ENCODE measurements at places on chromosomes 3 and 15.

GRCh38 chr3:25397150-25397549 is 30.9 kb upstream of the RARB start:
- DNase-seq = no peak

DNA sequence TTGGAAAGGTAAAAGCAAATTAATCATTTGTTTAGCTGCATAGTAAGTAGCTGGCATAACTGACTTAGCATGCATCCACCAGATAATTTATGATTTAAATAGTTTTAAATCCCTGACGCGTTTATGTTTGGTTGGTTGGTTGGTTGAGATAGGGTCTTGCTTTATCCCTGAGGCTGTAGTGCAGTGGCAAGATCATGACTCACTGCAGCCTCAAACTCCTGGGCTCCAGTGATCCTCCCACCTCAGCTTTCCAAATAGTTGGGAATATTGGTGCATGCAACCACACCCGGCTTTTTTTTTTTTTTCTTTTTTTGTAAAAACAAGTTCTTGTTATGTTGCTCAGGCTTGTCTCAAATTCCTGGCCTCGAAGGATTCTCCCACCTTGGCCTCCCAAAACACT is 263.4 kb downstream of the MCTP2 start:
- DNase-seq = no peak

DNA sequence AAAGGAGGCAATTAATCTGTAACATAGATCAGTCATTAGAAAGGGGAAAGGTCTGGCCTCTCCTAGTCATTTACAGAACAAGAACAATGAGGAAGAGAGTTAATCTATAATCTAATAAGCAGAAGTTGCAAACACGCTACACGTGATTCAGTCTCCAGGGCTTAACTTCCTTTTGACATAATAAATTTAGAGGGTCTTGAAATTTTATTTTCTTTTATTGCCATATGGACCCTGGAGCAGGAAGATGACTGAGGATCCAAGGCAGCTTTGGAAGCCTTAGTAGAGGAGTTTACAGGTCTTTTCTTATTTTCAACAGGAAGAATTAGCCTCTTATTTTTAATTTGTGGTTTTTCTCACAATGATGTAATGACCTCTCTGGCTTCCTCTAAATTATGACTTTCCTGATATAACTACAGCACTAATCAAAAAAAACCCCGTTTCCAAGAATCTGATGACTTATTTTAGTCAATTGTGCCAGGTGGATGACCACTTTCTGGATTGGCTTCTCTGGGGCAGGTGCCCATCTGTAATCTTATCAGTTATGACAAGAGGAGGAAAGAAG is 32.2 kb downstream of the ADGRG7 start:
- no peak for DNase-seq

- no peak for DNase-seq
Measured at GRCh38 chr3:94525043-94525442, 462.2 kb downstream of the NSUN3 start.

GRCh38 chr15:100726421-100727190 is 124.2 kb downstream of the ASB7 start:
- DNase-seq = no peak

- DNase-seq = peak; percentile 80
Measured at GRCh38 chr15:78131295-78132061, at the start of gene CIB2. Gene CIB2 (minus strand): TSS chr15:78131445. CDS start chr15:78131215, 230 bp downstream.

DNA sequence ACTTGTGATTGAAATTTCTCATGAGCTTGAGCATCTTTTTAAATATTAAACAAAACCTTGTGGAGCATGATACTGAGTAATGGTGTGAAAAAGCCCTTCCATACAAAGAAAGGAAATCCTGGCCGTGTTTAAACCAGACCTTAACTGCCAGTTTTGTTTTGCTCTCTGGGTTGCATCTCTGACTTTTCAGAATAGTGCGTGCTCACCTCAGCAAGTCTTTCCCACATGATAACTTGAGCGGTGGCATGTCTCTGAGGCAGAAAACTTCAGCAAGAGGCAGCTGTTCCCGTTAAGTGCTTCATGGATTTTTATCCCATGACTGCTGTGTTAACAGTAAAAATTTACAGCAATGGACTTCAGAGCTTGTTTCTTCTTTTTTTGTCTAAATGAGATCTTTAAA is 393.3 kb downstream of the FEZF2 start:
- no peak for DNase-seq

GRCh38 chr3:143991713-143992112 is 20.1 kb downstream of the DIPK2A start:
- DNase-seq = no peak

- peak; percentile 50 for DNase-seq
Measured at GRCh38 chr15:63833021-63833696, 589 bp downstream of the HERC1 start.

DNA sequence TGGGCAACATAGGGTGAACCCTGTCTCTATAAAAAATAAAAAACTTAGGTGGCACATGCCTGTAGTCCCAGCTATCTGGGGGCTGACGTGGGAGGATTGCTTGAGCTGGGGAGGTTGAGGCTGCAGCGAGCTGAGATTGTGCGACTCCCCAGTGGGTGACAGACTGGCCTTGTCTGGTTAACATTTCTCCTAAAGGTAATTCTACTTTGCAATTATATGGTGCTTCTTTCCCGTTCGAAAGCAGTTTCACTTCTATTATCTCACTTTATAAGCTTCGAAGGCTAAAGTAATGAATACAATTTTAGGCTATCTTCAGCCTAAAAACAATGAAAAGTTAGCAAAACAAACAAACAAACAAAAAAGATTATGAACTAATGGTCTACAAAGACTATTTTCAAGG is 35.3 kb downstream of the COMMD2 start:
- no peak for DNase-seq

DNA sequence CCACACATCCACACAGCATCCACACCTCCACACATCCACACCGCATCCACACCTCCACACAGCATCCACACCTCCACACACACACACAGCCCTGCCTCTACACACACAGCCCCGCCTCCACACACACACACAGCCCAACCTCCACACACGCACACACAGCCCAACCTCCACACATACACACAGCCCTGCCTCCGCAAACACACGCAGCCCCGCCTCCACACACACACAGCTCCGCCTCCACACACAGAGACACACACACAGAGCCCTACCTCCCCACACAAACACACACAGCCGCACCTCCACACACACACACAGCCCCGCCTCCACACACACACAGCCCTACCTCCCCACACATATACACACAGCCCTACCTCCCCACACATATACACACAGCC is 4.7 kb downstream of the MESP1 start:
- no peak for DNase-seq

DNA sequence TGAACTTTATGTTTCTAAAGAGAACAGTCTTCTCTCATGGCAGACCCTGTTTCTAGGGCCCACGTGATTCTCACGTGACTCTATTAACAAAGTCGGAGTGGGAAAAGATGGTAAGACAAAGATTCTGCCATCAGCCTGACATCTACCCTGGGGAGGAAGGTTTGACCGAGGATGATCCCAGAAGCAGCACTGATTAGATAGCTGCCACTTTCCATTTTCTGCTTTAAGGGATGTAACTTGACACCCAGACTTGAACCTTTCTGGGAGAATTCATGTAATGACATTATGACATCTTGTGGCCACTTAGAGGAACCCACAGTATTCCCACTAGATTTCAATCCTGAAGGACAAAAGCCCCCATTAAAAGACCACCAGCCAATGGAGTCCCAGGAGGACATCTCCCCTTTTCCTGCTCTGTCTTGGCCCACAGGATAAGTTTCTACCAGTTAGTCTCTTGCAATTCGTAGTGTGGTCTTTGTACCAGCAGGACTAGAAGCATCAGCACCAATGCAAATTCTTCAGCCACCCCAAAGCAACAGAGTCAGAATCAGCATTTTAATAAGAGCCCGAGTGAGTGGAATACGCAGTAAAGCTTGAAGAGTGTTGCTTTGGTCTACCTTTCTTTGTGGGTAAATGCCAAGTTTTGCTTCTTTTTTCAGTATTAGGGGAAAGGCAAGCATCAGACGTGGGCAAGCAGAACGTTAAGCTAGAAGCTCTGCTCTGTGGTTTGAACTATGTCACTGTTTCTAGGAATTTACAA is 480.5 kb upstream of the PROK2 start:
- no peak for DNase-seq

GRCh38 chr15:75203017-75203907 is 1.6 kb downstream of the C15orf39 start:
- no peak for DNase-seq

DNA sequence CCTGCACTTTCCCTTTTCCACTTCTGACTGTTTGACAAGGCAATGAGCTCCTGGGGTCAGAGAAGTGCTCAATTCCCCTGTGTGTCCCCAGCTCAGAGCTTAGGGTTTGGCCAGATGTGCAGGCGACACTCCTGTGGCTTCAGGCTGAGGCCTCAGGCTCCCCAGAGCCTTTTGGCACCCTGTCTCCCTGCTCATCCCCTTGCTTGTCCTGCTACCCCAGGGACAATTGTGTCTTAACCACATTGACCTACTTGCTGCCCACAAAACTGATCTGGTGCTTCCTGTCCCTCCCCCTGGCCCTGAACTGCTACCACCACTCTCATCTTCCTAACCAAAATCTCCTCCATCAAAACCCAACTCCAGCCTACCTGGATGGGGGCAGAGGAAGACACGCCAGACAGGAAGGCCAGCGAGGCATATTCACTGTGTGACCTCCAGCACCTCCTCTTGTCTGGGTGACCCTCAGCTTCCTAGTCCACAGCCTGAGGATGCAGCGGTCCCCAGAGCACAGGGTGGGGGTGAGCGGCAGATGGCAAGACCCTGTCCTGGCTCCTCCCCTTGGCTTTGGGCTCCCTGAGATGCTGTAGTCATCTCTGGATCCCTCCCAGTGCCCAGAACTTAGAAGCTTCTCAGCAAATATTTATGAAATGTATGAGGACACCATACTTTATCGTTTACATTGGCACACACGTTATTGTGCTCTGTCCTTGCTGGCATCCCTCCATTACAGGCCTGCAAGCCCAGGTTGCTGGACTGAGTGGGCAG is 98.9 kb upstream of the SLC6A6 start:
- DNase-seq = no peak

DNA sequence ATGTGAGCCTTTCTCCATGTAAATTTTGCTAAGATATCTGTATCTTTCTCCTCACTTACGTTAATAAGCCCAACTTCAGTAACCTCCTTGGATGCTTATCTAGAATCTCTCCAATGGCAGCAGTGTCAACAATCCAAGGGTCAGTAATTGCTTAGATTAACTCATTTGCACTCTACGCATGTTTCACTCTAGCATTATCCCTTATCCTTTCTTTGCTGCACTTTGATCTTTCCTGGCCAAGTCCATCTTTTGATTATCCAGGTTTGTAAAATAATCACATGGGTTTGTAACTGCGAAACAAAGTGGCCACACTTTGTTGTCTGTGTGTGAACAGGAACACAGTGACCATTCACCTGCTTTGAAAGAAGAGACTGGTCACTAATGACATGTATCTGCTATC is 577.6 kb downstream of the RSL24D1 start:
- DNase-seq = no peak

- DNase-seq = no peak
Measured at GRCh38 chr3:52730681-52731080, 24.8 kb downstream of the SPCS1 start.

DNA sequence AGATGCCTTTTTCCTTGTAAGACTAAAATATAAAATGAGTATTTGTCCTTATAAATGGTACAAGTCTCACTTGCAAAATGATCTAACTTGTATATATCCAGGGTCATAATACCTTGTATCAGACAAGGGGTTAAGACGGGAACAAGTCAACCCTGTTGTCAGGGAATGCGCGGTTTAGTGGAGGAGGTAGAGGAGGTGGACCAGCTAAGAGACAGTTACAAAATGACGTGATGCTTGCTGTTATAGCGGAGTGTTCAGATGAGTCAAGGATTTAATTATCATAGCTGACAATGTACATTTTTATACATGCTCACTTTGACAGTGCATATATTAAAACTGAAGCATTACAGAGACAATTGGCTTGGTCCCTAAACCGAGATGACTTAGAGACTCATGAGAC is 26.8 kb upstream of the KLHL25 start:
- DNase-seq = no peak

GRCh38 chr3:67691207-67691606 is 36.8 kb upstream of the SUCLG2 start:
- no peak for DNase-seq

- peak; percentile 62 for DNase-seq
Measured at GRCh38 chr15:57647791-57648130, 56.1 kb downstream of the MYZAP start.

DNA sequence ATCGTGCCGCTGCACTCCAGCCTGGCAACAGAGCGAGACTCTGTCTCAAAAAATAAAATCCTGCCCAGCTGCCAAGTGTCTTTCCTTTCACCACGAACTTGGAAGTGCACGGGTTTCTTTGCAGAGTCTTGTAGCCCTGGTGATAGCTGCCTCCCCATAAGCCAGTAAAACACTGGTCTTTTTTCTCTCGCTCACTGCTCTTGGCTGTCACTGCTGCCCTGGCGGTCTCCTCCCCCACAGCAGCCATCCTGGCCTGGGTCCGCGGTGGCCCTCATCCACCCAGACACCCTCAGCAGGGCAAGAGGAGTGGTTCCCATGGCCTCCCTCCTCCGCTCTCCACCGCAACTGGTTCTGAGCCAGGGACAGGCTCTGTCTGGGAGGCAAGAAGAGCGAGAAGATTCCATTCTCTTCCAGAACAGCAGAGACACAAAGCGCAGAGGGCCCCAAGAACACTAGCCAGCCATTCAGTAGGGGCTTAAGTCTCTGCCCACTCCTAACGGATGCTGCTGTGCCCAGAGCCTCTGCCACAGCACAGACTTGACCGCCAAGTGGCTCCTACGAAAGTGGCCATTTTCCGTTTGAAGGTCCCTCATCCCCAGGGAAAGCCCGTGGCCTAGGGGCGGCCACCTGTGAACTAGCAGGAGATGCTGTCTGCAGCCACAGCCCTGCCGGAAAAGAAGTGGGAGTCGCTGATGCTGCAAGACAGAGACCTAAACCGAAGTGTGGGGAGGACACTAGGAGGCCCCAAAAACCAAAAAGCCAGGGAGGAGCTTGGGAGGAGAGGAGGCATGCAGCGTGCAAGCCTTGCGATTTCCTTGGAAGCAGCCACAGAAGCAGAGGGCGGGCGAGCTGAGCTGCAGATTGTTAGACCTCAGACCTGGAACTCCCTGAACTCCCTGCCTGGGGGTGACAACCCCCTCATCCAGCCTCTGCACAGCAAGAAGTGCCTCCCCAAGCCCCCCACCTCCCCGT is 44.1 kb downstream of the KLHL25 start:
- peak; percentile 83 for DNase-seq

DNA sequence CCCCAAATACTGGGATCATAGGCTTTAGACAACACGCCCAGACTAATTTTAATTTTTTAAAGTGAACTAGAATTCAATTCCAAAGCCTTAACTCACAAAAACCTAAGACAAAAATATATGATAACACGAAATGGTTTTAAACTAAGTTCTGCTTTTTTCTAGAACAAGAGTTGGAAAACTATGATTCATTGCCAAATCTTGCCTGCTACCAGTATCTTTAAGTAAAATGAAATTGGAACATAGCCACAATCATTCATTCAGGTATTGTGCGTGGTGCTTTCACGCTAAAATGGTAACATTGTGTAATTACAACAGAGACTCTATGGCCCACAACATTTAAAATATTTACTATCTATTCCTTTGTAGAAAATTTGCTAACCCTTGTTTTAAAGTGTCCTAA is 488.0 kb upstream of the ZNF385D start:
- no peak for DNase-seq
